Stromal cell of bone marrow (primary cell): ENCODE measurements at places on chromosomes 12 and 14.

- DNase-seq, result no peak
Measured at GRCh38 chr12:11821386-11822080, 172.1 kb downstream of the ETV6 start.

DNA sequence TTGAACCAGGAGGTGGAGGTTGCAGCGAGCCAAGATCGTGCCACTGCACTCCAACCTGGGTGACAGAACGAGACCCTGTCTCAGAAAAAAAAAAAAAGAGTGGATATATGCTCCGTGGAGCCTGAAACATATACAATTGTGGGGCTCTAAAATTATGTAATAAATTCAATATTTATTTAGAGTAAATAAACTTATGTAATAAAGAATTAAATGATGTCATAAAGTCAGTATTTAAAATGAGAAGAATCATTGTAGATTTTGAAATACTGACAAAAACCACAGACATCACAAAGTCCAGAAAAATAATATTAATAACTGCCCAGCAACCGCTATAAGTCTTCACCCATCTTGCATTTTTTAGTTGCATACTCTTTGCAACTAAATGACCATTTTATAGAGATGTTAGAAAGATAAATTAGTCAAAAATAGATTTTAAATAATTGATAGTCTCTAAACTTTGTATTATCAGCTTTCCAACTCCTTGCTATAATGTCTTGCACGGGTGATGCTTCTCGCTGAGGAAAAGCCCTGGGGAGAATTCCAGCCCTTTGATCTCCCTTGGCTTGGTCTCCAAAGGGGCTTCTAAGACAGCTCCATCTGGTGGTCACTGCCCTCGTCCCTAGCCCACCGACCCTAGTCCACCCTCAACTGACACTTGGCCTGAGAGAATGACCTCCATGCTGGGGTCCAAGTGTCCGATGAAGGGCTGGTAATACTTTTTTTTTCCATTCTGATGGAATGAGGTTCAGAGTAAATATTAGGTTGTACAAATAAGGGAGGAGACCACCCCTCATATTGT lies 7.9 kb upstream of the TMBIM6 start:
- no peak for DNase-seq

GRCh38 chr14:24706351-24706750 lies 72.4 kb upstream of the GZMB start:
- no peak for DNase-seq

DNA sequence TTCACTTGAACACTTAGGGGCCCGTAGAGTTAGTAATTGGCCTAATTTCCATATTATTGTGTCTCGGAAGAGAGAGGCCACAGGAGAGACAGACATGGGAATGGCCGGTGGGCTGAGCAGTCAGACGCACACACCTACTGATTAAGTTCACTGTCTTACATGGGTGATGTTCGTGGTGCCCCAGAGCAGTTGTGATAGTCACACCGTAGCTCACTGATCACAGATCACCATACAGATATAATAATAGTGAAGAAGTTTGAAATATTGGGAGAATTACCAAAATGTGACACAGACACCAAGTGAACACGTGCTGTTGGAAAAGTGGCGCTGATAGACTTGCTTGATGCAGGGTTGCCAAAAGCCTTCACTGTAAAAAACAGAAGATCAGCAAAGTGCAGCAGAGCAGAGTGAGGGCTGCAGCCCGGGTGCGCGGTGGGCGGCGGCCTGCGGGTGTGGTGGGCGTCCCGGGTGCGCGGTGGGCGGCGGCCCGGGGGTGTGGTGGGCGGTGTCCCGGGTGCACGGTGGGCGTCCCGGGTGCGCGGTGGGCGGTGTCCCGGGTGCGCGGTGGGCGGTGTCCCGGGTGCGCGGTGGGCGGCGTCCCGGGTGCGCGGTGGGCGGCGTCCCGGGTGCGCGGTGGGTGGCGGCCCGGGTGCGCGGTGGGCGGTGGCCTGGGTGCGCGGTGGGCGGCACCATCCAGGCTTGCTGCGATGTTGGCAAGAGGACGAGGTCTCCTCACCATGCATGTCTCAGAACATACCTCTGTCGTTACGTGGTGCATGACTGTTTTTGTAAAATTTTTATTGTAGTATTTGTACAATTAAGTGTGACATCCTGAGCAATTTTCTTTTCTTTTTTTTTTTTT lies 34.3 kb upstream of the TEX22 start:
- peak; percentile 25 for DNase-seq

DNA sequence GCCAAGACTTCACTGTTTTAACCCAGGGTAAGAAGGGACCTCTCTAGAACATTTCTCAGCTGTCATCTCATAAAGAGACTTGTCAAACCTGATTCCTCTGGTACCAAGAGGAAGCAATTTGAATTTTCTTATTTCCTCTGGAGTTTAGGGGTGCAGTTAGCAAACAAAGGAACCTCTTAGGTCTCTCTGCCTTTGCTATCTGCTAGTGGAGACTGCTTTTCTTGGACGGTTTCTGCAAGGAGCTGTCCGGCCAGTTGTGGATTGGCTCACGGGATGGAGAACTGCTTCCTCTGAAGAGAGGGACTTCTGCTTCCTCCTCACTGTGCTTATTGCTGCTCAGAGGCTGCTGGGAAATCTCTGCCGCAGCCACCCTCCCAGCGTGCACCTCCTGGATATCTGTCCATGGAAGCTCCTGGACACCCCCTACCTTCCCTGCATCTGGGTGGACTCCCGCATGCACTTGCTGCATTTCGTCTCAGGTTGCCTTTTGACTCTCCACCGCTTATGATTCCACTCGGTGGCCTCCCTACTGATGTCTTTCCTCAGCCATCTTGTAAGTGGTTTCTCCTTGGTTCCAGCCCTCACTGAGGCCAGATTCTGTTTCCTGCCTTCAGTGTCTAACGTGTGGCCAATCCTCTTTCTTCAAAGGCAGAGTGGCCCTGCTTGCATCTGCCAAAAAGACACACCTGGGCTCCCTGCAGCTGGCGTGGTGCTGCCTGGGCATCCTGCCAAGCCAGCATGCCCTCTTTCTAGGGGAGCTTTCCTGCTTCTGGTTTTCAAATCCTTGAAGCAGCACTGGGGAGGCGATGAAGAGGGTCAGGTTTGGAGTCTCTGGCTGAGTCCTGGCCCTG lies 187.3 kb downstream of the CHST11 start:
- DNase-seq, result no peak

GRCh38 chr14:39558525-39558924 lies 126.3 kb upstream of the FBXO33 start:
- DNase-seq, result no peak
